Gastroesophageal sphincter (tissue), 4 donors: ENCODE measurements at places on chromosomes 12 and 14.

DNA sequence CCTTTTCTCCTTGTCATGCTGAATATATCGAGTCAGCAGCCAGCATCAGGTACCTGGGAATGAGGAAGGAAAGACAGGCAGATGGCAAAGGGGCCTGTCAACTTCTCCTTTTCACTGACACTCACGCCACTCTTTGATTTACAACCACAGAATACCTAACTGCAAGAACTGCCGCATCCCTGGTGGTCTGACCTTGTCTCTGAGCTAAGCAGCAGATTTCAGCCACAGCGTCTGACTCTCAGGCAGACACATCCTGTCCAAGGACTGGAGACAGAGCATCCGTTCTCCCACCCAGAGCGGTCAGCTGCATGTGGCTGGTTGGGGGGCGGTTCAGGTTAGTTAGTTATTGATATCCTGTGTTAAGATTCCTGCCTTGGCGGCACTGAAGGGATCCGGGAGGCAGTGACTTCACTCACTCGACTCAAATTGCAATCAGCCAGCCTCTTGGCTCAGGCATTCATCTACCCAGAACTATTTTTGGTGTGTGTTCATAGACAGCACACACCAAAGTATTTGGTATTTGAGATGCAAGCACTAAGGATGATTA, 11.2 kb upstream of the MAP1LC3B2 start:
- H3K27me3 ChIP-seq = no peaks in the 10 kb centered on the region
- no peak overlapping the region for H3K4me3 ChIP-seq
- no peak overlapping the region for H3K27ac ChIP-seq
- ATAC-seq = no peak

DNA sequence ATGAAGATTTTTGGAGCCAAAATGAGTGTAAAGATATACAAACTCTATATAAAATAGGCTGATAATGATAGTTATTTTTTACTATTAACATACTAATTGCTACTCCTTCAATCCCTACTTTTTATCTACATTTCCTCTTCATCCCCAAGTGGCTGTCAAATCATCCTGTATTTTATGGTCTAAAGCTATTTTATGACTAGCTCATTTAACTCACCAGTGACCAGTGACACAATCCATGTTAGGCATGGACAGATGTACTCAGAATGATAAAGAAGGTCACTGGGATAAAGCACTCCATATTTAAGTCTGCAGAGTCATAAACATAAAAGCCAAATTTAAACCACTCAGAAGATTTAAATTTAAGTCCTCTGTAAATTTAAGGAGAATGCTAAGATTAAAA, 183.0 kb downstream of the MED13L start:
- H3K36me3 ChIP-seq = peaks cover 13% of the 10 kb centered on the region
- H3K4me1 ChIP-seq = no peaks in the 10 kb centered on the region
- H3K27ac ChIP-seq = no peak overlapping the region
- no peaks in the 10 kb centered on the region for H3K27me3 ChIP-seq
- no peak for ATAC-seq

DNA sequence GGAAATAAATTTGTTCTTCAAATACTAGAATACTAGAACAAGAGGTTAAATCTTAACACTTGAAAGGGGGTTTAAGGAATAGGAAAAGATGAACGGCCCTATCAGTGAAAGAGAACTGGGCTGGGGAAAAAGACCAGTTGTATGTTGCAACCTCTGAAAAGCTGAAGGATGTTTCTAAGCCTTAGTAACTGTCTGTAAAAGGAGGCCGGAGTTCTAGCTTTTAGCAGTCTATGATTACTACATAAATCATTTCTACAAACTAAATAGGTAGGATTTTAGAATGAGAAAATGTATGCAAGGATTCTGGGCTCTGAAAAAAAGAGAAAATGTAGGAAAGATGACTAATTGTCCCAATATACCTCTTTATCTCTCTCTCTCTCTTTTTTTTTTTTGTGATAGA, 4.9 kb downstream of the CERS5 start:
- no peak overlapping the region for H3K27ac ChIP-seq
- no peaks in the 10 kb centered on the region for H3K27me3 ChIP-seq
- ATAC-seq = no peak
- no peak overlapping the region for H3K4me3 ChIP-seq
- no peaks in the 10 kb centered on the region for H3K36me3 ChIP-seq
- peaks cover 42% of the 10 kb centered on the region for H3K4me1 ChIP-seq

DNA sequence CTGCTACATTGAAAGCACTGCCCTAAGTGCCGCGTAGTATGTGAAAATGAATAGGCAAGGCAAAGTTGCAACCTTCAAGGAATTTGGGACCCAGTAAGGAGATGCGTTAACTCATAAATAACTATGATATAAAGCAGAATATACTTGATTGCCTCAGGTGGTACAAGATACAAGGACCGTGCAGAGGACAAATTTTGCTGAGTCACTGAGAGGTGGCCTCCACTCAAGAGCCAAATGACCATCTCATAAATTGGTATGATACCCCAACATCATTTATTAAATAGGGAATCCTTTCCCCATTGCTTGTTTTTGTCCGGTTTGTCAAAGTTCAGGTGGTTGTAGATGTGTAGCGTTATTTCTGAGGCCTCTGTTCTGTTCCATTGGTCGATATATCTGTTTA, 35.7 kb downstream of the IGF1 start:
- H3K27me3 ChIP-seq = no peaks in the 10 kb centered on the region
- H3K4me3 ChIP-seq = no peak overlapping the region
- no peak for ATAC-seq
- H3K27ac ChIP-seq = no peak overlapping the region
- H3K36me3 ChIP-seq = no peaks in the 10 kb centered on the region

DNA sequence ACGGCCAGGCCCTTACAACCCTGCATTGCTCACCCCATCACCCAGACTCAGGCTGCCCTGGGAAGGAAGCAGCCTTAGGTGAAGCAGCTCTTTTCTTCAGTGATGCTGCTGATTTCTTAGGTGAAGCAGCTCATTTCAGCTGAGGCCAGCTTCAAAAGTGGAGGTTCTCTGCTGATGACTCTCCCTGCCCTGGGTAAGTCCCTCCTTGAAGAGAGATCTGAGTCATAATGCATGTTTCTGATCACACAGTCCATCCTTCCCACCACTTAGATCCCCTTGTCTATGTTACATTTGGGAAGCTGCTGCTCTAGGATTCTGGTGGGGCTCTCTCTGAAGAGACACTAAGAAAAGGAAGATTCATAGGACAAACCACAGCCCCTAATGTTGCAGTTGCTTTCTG, 17.2 kb upstream of the ZNF140 start:
- H3K4me1 ChIP-seq = no peaks in the 10 kb centered on the region
- H3K27me3 ChIP-seq = no peaks in the 10 kb centered on the region
- H3K36me3 ChIP-seq = no peaks in the 10 kb centered on the region
- H3K4me3 ChIP-seq = no peak overlapping the region
- no peak for ATAC-seq
- no peak overlapping the region for H3K27ac ChIP-seq
